ENCODE measurements at places on chromosomes 2 and 18.

GRCh38 chr2:205681401-205682238 is 681 bp upstream of the NRP2 start:
- DNase-seq: no peak

- DNase-seq: no peak
Measured at GRCh38 chr18:34633368-34633767, 76.7 kb upstream of the DTNA start.

DNA sequence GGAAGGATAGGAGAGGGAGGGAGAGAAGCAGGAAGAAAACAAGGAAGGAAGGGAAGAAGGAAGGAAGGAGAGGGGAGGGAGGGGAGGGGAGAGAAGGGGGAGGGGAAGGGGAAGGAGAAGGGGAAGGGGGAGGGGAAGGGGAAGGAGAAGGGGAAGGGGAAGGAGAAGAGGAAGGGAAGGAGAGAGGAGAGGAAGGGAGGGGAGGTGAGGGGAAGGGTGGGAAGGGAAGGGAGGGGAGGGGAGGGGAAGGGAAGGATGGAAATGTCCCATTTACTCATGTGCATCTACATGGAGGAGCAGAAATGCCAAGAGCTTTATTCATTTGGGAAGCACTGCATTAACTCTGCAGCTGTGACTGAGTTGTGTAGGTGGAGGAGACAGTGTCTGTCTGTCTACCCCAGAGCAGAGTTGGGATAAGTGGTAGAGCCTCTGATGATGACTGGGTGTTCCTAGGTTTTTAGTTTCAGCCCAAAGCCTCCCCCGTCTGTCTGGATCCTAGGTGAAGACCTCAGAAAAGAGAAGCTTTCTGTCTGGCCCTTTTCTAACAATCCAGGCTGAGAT is 131.3 kb downstream of the COL6A3 start:
- no peak for DNase-seq

DNA sequence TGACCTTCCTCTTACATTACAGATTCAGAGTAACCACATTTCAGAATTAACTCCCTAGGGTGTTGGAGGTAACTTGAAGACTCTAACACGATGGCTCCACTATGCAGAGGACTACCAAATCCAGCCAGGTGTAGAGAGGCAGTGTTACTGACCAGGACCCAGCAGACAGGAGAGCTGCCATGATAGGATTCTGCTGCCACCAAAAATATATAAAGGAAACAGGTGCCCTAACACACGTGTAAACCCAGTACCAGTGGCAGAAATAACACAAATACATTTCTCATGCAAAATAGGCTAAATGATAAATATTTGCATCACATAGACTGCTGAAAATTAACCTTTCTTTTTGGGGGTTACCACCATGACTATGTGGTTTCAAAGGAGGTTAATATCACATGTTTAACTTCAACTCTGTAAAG is 7.0 kb downstream of the ZBTB14 start:
- no peak for DNase-seq

GRCh38 chr18:59950215-59950944 is 50.6 kb downstream of the PMAIP1 start:
- no peak for DNase-seq

DNA sequence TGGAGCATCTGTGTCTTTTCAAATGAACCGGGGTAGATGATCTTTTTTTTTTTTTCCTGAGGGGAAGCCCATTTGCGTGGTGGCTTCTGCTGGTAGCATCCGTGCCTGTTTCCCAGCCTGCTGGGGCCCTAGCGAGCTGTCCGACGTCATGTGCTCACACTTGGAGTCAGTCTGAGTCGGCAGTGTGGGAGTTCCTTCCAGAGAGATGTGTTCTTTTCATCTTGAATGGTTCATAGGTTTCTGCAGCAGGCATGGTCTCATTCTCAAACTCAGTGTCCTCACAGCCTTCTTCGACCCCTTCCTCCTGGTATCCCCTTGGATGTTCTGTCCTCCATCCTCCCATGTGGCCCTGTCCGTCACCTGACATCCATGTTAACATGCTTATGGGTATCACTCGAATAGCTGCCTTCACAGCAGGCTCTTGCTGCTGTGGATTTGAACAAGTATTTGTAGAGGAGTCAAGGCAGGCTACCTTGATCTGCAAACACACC is 51.0 kb downstream of the LDLRAD4 start:
- no peak for DNase-seq

- no peak for DNase-seq
Measured at GRCh38 chr2:165407466-165407865, 62.0 kb upstream of the CSRNP3 start.

- DNase-seq: no peak
Measured at GRCh38 chr2:23636426-23636825, 251.4 kb downstream of the KLHL29 start.

- no peak for DNase-seq
Measured at GRCh38 chr2:27903649-27904404, 13.3 kb downstream of the BABAM2 start.

DNA sequence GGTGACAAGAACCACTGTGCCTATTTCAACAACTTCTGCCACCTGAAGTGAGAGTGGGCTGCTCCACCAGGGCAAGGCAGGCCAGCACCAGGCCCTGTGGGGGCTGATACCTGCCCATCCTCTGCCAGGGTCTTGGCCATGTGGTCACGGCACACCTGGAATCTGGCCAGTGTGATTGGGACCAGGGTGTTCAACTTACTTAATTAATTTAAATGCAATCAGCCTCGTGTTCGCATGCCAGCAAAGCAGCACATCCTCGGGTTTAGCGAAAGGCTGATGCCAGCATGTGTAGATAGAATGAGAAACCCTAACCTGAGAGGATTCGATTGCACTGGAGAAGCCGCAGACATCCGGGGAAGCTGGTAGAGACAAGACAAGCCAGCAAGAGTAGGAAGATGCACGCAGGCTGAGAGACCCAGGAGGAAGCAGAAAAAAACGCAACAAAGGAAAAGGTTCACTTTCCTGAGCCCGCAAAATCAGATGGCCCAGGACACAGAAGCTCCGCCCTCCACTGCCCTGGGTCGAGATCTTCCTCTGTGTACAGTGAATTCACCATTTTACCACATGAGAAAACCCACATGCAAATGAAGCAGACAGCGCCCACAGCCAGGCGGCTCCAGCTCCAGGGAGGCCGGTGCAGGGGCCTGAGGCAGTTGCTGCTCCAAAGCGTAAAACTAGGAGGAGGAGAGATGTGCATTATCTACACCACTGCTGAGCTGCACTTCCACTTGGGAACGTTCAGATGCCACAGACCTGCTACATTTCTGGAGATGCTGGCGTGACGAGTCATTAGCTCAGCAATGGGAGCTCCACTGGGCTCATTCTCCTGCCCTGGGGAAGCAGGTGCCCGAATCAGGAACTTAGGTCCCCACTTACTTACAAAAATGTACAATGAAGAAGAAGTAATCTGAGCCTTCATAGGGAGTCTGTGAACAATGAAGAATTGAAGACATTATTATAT is 92.1 kb downstream of the TMEM18 start:
- DNase-seq: no peak

GRCh38 chr2:151049746-151050145 is 211.9 kb downstream of the RBM43 start:
- no peak for DNase-seq

DNA sequence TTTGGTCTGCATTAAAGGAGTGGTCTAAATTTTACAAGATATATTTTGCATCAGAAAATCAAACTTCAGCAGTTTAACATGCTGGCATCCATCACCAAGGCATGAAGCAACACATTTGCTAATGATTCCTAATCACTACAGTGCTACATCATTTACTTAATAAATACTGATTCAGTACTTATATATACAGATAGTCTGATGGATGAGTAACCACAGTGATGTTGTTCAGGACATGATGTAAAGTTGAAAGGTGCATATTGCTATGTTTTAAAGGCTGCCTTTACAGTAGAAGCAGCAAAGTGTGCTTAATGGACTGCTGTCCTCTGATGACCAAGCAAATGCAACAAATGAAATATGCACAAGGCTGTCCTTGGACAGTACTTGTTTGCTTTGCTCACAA is 11.1 kb downstream of the SUPT7L start:
- no peak for DNase-seq

GRCh38 chr2:151262629-151263028 is 966 bp upstream of the RBM43 start:
- no peak for DNase-seq

GRCh38 chr2:241088376-241088775 is 13.7 kb downstream of the MTERF4 start:
- no peak for DNase-seq

GRCh38 chr18:46350598-46351159 is 246.5 kb downstream of the HAUS1 start:
- DNase-seq: no peak

- DNase-seq: no peak
Measured at GRCh38 chr2:24337890-24338289, 22.4 kb downstream of the ITSN2 start.

- DNase-seq: no peak
Measured at GRCh38 chr2:9410108-9410507, 13.2 kb downstream of the ITGB1BP1 start.

GRCh38 chr2:95007822-95008221 is 17.7 kb upstream of the MAL start:
- DNase-seq: no peak

- DNase-seq: no peak
Measured at GRCh38 chr2:53652131-53652530, 115.5 kb upstream of the CHAC2 start.

DNA sequence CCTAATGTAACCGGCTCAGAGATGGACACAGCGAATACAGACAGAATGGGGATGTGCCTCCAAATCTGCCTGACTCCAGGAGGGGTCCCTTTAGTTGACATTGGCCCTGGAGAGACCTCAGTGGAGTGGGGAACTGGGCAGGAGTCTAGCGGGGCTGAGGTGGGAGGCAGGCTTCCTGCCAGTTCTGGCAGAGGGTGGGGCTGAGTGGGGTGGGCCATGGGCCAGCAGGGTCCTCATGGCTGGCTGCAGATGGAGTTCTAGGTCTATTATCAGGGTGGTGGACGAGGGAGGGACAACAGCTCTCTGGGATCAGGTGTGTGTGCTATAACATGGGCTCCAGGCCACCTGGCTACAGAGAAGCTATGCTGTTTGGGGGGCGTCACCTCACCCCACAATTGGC is 21.1 kb downstream of the PROC start:
- DNase-seq: no peak

- no peak for DNase-seq
Measured at GRCh38 chr2:230893338-230893737, 28.6 kb downstream of the ITM2C start.

DNA sequence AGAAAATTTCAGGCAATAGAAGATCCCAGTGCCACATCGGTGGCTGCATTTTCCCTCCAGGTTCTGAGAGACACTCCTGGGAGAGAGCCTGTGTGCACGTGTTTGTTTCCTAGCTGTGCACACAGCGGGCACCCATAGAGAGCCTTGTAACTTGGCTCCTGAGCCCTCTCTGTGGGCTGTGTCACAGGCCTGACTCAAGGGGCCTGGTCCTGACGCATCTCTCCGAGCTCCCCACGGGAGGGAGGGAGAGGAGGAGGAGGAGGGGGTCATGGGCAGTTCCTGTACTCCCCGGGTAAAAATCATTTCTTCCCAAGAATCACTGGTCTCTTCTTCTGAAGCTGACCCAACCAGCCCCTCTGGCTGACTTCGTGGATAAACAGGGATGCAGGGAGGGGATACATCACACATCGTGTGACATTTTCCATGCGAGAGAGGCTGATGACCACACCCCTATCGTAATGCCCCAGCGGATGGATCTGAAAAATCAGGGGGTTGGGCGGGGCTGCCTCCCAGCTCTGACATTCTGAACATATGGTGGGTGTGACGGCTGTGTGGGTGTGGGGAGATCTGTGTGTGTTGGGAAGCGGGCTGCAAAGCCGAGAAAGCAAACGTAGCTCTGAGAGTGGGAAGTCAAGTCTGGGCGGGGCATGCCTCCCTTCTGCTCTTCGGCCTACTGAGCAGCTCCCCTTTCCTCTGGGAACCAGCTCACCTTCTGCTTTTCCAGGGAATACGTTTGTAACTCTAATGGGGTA is 308.3 kb upstream of the HS6ST1 start:
- DNase-seq: peak; percentile 39

- no peak for DNase-seq
Measured at GRCh38 chr2:178227187-178227586, 32.9 kb downstream of the OSBPL6 start.

GRCh38 chr2:229889023-229889422 is 32.8 kb downstream of the TRIP12 start:
- DNase-seq: no peak

- no peak for DNase-seq
Measured at GRCh38 chr18:58364876-58365528, 263.9 kb downstream of the ALPK2 start.

DNA sequence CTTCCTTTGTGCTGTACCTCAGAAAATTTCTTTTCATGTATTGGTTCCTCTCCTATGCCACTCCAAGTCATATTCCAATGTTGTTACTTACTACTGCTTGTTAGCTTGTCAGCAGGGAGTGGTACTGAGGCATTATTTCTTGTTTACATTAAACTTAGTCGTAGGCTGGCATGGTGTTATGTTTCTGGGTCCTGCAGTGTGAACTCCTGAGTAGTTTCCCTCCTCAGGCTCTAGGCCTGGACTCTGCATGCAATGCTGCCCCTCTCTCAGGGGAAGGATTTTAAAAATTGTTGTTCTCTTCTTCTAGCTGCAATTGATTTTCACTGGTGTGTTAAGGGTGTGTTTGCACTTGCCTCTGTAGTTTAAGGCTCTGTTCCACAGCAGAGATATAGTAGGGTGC is 671.6 kb downstream of the PLCL1 start:
- no peak for DNase-seq

GRCh38 chr2:234257859-234258561 is 207.5 kb downstream of the SPP2 start:
- peak; percentile 53 for DNase-seq

DNA sequence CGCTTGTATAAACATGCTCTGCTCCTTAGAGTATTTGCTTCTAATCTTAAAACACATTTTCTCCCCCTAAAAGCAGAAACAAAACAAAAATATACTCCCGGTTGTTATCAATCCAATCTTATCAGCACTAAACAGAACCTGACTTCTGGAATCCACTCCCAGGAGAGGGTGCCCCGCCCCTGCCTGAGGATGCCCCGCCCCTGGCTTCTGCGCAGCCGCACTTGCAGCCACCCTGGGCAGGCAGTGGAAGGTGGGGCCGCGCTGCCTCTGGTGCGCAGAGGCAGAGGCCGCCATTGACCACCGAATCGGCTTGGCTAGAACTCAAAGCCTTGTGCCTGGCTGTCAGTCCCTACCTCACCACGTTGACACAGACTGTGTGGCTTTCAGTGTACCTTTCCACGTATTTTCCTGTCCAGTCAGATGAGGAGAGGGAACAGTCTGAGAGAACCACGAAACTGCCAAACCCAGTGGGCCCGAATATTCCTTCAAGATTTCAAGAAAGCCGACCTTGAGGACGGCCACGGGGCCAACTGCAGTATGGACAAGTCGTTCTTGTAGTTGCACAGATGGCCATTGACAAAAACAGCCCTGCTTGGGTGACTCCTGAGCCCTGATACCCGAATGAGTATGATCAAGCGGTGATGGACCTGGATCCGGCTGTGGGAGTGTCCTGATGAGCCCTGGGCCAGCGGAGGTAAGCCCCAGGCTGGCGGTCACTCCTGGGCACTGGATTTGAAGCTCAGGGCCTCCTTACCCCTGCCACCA is 46.2 kb upstream of the ARHGAP28 start:
- DNase-seq: no peak

GRCh38 chr2:4967206-4967605 is 725.0 kb upstream of the SOX11 start:
- DNase-seq: no peak

GRCh38 chr2:65917986-65918385 is 485.6 kb upstream of the SPRED2 start:
- DNase-seq: no peak

Measured in putamen (tissue), 1 donor.